ENCODE measurements at places on chromosomes 4 and X. TPM values are rescaled to one million over a fixed set of nuclear protein-coding genes. Genes with fewer than 3 reads are reported as not detected.

DNA sequence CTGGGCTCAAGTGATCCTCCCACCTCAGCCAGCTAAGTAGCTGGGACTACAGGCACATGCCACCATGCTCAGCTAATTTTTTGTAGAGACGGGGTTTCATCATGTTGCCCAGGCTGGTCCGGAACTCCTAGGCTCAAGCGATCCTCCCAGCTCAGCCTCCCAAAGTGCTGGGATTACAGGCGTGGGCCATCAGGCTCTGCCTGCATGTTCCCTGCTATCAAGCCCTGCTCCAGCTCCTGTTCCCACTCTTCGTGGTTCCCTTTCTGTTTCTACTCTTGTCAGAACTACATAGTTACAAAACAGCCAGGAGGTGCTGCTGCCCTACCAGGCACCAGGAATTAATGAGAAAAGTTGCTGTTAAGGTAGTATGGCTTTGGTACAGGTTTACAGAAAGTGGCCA lies 8.7 kb downstream of the TIMP1 start:
- no peak for DNase-seq

DNA sequence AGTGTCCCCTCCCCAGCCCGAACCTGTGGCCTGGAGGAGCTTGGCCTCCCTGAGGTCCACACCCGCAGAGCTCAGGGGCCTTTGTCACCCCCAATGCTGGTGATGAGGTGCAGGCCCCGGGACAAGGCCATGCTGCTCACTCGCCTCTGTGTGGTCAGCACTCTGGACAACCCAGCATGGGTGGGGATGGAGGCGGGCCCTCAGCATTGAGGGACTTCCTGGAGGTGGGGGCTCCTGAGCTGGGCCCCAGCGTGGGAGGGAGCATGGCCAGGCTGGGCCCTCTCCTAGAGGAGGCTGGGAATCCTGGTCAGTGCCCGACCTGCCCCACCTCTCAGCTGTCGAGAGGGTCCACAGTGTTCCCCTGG lies 30.6 kb downstream of the TACC3 start:
- no peak for DNase-seq

DNA sequence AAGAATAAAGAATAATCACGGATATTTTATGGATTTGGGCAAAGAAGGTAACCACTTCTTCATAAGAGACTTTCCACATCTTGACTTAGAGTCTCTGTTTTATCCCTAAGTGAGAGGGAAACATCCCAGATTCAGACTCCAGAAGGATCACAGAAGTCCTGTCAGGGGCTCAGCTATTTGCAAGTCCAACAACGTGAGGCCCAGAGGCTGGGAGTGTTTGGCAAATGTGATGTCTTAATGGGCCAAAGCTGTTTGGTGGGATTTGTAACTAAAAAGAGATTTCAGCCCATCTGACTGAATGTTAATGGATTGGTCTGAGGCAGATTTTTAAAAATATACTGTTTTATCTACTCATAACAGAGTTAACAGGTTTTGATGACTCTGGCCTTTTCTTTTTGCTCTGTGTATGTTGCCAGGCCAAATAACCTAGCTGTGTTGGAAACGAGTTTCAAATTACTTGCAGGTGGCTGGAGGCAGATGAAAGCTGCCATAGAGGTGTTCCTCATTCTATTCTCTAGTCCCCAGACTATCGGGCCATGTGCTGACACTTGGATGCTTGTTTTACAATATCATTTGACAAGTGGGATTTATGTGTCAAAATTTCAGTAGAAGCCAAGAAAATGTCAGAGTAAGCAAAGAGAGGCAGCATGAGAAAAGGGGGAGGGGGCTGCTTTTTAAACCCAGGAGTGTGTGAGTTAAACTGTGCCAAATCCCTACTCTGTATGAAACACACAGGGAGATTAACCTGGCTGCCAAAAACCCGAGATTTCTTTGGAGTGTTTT lies 330.9 kb downstream of the DCHS2 start:
- no peak for DNase-seq

- DNase-seq, result no peak
These were observed 70.8 kb downstream of the SMIM20 start for GRCh38 chr4:25984796-25985195.

DNA sequence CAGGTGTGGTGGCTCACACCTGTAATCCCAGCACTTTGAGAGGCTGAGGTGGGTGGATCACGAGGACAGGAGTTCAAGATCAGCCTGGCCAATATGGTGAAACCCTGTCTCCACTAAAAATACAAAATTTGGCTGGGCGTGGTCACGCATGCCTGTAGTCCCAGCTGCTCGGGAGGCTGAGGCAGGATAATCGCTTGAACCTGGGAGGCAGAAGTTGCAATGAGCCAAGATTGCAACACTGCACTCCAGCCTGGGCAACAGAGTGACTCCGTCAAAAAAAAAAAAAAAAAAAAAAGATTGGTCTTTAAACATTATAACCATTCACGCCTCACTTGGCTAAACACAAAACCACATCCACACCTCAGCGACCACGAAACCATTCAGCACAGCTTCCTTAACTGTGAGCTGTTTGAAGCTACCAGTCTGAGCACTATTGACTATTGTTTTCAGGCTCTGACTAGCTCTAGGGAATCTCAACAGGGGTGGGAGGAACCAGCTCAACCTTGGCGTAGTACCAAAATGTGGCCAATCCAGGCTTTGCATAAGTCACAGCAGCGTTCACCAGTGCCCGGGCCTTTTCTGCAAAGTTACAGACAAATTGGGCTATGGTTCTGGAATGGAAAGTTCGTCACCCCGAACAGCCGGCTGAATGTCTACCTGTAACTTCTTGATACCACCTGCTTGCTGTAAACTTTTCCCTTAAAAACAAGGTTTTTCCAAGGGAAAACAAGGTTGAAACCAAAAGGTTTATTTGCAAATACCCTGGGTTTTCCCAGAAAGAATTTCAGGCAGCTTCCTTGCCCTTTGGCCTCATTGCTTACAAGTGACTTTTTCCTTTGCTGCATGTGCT lies 73.6 kb upstream of the DHX15 start:
- peak; percentile 80 for DNase-seq

Gene TCEAL8
- 59.6 TPM for polyA plus RNA-seq

- DNase-seq, result no peak
These were observed 71.9 kb downstream of the WDFY3 start for GRCh38 chr4:84894621-84895020.

Gene PABPC5
- polyA plus RNA-seq, result not detected

Gene PABPC1L2A
- not detected for polyA plus RNA-seq

- DNase-seq, result no peak
These were observed 150.4 kb upstream of the SMIM10 start for GRCh38 chrX:134840370-134840769.

- DNase-seq, result no peak
These were observed 815.8 kb downstream of the TRIML1 start for GRCh38 chr4:188955066-188955465.

Gene FATE1
- 0.28 TPM for polyA plus RNA-seq
